ENCODE measurements at places on chromosomes 4 and X. TPM values are rescaled to one million over a fixed set of nuclear protein-coding genes. Genes with fewer than 3 reads are reported as not detected.

DNA sequence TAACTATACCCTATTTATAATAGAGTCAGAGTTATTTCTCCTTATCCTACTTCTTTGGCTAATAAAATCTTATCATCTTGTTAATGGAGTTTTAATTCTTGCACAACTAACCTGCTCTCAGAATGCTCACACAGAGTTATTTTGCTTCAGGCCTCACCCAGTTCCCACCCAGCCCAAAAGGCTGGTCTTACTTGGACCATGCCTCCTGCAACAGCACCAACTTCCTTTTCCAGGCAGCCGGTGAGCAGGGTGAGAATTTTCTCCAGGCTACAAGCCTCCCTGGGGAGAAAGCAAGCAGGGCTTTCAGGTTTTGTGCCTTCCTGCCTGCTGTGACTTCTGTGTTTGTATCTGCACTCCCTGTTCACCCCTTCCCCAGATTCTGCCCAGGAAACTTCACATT, 29.1 kb upstream of the BANK1 start:
- no peak for DNase-seq

- DNase-seq, result no peak
Observed at GRCh38 chrX:36983831-36984230, 24.3 kb upstream of the FAM47C start.

- no peak for DNase-seq
Observed at GRCh38 chr4:101177154-101177553, 170.2 kb downstream of the PPP3CA start.

DNA sequence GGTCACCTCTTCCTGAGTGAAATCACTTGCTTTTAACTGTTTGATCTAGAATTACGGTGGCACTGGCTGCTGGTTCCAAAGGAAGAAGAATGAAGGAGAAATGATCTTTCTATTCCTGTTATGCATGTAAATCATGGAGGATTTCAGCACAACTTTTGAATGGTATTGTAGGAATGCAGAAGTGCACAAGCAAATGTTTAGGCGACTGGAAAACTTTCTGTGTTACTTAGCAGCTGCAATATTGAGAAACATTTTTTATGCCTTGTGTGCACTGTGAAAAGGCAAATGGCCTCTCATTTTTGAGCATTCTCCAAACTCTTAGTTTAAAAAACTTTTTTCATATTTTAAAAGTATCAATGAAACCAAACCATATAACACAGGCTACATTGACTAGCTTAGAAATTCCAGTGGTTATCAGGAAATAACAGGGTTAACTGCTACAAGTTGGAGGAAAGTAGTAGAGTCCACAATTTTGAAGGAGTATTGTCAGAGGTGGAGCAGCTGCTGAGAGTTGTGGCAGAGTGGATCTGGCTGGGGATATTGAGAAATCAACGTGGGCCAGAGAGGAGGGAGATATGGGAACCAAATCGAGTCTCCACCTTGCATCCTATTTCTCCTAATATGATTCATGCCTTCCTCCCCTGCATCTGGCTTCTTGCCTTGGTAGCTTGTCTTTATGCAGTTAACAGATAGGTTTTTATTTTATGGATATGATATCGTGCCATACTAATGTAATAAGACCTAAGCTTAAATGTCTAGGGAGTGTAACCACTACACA, 32.0 kb upstream of the FHL1 start:
- no peak for DNase-seq

- no peak for DNase-seq
Observed at GRCh38 chr4:34193451-34194154, 2050.7 kb downstream of the ARAP2 start.

GRCh38 chrX:106802063-106802387, 448 bp upstream of the TBC1D8B start:
- DNase-seq, result peak; percentile 8

GRCh38 chrX:141133272-141133671, 43.7 kb downstream of the LDOC1 start:
- DNase-seq, result no peak

GRCh38 chrX:131059246-131059645, 1.1 kb downstream of the ARHGAP36 start:
- DNase-seq, result no peak

- DNase-seq, result no peak
Observed at GRCh38 chrX:43679058-43679457, 23.0 kb downstream of the MAOA start.

GRCh38 chr4:135177321-135177720, 975.7 kb upstream of the PABPC4L start:
- DNase-seq, result no peak

- peak; percentile 31 for DNase-seq
Observed at GRCh38 chrX:131728295-131729145, 184.6 kb downstream of the OR13H1 start.

GRCh38 chr4:143554728-143555597, 41.5 kb downstream of the SMARCA5 start:
- no peak for DNase-seq

DNA sequence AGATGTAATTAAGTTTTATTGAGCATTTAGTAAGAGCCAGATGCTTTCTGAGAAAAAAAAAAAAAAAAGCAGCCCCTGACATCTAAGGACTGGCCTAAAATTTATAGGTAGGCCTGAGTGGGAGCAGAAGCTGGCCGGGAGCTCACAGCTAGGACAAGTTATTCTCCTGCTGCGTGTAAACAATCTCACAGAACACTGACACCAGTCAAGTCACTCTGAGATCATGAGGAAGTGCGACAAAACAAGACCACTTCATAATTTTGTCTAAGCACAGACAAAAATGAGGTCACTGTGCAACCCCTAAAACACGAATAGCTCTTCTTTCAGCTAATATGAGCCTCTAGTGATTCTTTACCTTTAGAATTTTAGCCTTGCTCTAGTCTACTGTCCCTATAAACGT, 15.3 kb upstream of the NSUN7 start:
- no peak for DNase-seq

DNA sequence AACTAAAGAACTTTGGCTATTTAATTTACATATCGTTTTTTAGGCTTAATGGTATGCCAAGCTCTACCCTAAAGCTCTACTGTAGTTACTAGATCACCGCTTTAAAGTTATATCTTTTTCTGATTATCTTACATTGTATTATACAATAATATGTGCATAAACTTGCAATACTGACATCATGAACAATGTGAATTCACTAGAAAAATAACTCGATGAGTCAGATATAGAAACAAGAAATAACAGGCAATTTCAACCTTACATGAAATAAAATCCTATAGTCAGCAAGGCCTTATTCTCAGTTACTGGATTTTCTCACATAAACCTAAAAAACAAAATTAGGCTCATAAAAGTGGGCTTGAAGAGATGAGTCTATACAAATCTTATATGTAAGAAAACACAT, 32.5 kb downstream of the PDGFC start:
- no peak for DNase-seq

DNA sequence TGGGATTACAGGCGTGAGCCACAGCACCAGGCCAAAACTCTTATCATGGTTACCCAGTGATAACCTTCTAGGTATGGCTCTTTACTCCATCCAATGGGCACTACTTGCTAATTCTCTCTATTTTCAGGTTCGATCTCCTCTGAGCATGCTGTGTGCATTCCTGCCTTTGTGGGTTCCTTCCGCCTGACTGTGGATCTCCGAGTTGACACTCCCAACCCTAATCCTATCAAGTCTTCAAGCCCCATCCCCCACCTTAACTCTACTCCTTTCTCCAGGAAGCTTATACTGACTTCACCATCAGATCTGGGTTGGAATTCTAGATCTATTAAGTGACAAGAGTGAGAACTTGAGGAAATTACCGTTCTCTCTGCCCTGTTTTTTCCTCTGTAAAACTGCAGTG, 64.6 kb downstream of the ZAR1 start:
- no peak for DNase-seq

GRCh38 chrX:47222751-47223350, 4.4 kb downstream of the CDK16 start:
- no peak for DNase-seq

GRCh38 chr4:142396279-142396678, 449.8 kb downstream of the INPP4B start:
- DNase-seq, result no peak

DNA sequence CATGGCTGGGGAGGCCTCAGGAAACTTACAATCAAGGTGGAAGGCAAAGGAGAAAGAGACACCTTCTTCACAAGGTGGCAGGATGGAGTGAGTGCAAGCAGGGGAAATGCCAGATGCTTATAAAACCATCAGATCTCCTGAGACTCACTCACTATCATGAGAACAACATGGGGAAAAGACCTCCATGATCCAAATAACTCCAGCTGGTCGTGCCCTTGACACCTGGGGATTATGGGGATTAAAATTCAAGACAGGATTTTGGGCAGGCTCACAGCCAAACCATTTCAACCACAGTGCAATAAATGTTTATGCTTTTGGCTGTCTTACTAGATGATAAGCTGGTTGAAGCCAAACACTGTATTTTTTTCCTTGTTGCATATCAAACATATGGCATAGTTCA, 1112.4 kb downstream of the STIM2 start:
- DNase-seq, result no peak

DNA sequence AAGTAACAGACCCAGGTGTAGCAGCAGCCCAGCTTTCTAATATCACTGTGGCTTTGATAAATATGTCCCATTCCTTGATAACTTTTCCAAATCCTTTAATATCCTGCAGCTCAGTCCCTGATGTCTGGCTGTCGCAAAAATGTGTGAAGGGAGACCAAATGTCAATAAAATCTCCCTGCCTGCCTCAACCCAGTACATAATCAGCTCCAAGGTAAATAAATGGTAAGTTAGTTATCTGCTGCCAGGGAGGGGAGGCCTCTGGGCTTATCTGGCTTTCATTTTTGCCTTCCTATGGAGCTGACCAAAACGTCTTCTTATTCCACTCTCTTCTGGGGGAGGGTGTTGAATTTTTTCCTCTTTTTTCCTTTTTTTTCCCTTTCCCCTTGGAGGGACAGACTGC, 630.6 kb downstream of the MID1IP1 start:
- no peak for DNase-seq

DNA sequence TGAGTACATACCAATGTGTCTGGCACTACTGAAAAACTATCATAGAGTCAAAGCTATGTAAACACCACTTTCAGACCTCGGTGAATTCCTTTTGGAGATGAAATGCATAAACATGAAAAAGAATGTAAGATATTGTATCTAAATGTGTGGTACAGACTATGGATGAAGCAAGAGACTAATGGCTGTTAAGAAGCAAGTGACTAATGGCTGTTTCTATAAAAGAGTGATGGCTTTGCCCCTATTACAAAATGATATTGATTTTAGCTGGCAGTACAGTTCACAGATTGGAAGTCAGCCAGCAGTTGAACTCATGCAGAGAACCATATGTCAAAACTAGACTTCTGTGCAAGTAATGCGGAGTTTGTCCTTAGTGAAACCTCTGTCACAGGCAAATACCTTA, 359.3 kb downstream of the GRXCR1 start:
- no peak for DNase-seq

DNA sequence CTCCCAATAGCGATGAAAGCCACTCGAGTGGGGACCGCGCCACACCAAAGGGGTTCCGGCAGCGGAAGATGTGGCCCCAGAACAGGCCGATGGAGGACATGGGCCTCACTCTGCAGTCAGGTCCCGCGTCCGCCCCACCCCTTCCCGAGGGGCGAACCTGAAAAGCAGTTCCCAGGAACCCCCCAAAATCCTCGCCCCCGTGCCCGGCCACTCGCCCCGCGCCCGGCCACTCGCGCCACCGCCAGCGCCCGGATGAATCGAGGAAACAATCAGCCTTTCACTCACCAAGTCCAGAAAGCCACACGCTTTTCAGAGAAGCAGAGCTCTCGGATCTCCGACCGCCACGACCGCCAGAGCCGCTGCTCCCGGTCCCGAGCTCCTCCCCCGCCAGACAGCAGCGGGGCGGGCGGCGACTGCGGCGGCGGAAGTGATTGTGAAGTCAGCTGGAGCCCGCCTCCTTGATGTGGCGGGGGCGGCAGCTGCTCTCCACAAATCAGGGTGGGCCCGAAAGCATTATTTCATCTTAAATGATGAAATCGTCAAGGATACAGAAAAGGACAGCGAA, at the start of gene PJA1:
Gene PJA1 (minus strand): TSS at position 367 of the 565 bp plus-strand sequence. CDS start 2,380 bp downstream, outside the sequence.
- DNase-seq, result peak; percentile 31

DNA sequence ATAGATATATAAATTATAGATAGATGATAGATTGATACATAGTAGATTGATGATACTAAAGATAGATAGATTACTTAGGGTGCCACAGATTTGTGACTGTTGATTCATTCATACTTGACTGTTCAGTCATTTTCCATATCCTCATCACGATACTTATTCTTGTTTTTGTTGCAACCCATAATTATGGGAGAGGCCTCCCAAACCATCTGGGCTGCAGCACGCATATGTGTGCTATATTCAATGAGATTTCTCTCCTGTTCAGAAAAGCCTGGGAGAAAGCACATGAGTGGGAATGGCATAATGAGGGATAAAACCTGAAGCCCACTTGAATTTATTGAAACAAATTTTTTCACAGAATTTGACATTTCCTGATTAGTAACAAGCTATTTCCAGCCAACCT, 346.4 kb upstream of the PRKX start:
- no peak for DNase-seq

GRCh38 chr4:160510928-160511327, 1408.0 kb downstream of the RAPGEF2 start:
- no peak for DNase-seq

DNA sequence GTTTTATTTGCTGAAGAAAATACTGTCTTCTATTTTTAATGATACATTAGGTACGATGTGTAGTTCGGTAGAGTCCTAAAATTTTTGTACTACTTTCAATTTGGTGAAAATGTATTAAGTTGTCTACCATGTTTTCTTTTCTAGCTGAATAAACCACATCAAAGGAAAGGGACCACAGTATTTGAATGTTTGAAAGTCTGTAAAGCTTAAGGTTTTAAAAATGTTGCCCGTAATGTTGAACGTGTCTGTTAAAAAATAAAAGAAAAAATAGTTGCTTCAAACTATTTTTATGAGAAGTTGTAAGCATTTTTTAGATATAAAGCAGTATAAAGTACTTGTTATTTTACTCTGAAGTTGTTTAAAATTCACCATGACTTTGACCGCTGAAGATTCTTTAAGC, 3.2 kb downstream of the CDKN2AIP start:
- no peak for DNase-seq

DNA sequence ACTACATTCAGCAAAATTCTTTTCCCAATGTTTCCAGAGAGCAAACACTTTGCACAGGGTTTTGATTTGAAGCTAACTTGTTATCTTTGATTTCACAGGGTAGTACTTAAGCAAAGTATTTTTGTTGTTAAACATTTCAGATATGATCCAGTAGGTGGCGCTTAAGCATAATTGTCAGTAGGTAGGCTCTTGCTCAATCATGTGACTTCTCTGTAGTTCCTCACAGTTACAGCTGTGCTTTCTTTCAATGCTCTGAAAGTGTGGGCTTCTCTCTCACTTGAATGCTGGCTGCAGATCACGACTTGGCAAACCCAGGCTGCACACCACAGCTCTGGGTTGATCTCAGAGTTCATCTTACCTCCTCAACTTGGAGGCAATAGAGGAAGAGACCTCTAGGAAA, 1016.5 kb downstream of the SH3BGRL start:
- DNase-seq, result no peak

The TNIP3 gene
- polyA plus RNA-seq, result not detected

The HTR2C gene
- not detected for polyA plus RNA-seq

The MAOB gene
- 0.95 TPM for polyA plus RNA-seq

The ARSD gene
- 12.3 TPM for polyA plus RNA-seq

The ZFP92 gene
- 0.90 TPM for polyA plus RNA-seq

The CLDN2 gene
- polyA plus RNA-seq, result 0.75 TPM

The RBM10 gene
- 31.9 TPM for polyA plus RNA-seq

The F11 gene
- polyA plus RNA-seq, result not detected

The PAGE2 gene
- polyA plus RNA-seq, result not detected

The FAM184B gene
- 7.7 TPM for polyA plus RNA-seq
